Putamen (tissue), 1 donor: ENCODE measurements at places on chromosomes 5 and 9.

DNA sequence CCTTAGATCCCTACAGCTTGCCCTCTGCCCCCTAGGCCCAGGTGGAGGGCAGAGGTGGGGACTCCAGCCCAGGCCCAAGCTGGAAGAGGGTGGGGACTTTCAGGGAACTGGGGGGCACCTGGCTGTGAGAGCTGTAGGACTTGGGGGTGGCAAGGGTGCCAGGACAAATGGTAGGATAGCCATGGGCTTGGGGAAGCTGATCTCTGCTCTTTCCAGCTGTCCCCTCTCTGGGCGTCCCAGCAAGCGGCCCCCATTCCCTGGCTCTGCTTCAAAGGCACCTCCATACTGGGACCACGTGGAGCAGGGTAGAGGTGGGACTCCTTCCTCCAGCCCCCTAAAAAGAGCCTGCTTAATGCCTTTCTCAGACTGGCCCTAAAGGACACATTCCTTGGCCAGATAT, 385 bp downstream of the LTC4S start:
- no peak for DNase-seq

- no peak for DNase-seq
These were observed 238.0 kb downstream of the FANCC start for GRCh38 chr9:95079461-95079860.

GRCh38 chr5:153658606-153659005, 168.1 kb downstream of the GRIA1 start:
- no peak for DNase-seq

DNA sequence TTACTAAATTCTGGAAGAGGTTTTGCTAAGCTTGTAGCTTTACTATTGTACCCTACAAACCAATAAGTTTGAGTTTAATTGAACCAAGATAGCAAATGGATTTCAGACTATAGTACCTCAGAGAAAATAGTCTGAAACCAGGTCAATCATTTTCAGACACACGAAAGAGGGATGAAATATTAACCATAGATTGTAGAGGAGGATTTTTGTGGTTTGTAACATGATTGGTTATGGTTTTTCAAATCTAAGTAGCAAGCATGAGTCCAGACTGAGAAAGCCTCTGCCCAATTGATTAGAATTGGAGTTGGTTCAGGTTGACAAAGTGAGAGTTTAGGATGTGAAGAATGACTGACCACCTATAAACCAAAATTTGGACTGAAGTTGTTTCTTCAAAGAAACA, 562.7 kb upstream of the DMAC1 start:
- no peak for DNase-seq

DNA sequence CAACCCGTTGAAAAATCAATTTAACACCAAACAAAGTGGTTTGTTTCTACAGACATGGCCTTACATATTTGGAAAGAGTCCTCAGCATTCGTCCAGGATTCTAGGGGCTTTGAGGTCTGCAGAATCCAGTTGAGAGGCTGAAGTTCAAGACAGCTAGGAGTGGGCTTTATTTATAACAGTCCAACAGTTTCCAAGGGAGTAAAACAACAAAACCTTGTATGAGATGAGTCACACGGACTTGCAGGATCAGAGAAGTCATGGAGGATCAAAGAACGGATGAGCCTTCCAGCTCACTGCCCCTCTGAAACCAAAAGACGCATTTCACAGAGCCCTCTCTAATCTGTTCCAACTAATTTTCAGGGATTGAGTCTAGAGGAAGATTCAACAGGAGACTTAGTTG, 11.1 kb upstream of the ESM1 start:
- DNase-seq: no peak

DNA sequence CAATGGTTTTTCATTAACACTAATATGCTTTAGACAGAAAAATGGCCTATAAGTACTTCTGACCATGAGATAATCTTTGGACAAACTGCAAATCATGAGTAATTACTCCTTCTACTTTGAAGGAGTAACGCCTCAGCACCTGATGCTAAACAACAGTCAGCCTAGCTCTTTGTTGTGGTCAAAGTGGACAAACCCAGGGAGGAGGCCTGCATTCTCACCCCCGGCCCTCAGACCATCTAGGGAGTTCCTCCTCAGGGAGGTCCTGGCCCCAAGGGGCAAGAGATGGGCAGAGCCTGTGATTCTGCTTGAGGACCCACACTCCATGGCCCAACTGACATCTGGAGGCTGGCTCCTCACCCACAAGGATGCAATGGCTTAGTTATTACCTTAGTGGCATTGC, 48.2 kb upstream of the ANGPTL2 start:
- DNase-seq: no peak

DNA sequence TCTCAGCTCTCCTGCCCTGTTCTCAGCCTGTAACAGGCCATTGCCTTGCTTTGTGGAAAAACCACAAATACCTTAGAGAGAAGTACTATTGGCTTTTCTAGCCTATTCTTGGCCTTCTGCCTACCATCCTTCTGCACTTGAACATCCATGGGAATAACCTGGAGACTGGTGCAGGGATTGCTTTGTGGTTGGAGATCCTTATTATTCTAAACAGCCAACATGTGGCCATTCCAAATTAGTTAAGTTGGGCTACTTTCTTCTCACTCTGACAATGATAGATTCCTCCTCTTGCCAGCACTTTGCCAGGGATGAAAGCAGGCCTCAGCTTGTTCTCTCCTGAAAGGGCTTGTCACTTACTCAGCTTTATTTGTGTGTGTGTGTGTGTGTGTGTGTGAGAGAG, 240.4 kb downstream of the GLIS3 start:
- no peak for DNase-seq

GRCh38 chr9:79985772-79986171, 414.0 kb downstream of the TLE4 start:
- no peak for DNase-seq

DNA sequence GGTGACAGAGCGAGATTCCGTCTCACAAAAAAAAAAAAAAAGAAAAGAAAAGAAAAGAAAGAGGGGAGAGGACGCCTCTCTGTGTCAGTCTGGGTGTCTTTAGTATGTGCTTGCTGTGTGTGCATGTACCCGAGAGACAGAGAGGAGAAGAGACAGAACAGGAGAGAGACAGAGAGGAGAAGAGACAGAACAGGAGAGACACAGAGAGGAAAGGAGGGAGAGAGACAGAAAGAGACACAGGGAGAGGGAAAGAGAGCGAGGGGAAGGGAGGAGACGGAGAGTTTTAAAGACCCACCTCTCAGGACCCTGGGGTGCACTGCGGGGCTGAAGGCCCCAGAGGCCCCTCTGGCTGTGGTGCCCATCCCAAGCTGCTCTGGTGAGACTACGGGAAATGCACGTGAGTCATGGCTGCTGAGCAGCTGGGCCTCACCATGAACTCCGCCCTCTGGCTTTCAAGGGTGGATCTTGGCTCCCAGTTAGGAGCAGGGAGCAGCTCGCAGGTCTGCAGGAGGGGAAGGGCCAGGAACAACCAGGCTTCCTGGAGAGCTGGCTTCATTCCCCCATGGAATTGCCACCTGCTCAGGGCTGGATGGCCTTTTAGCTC, 7.9 kb downstream of the SLC6A3 start:
- no peak for DNase-seq

GRCh38 chr9:109912726-109913460, 132.9 kb downstream of the PALM2AKAP2 start:
- DNase-seq: no peak

- no peak for DNase-seq
These were observed 503.9 kb downstream of the RASEF start for GRCh38 chr9:82558855-82559630.

DNA sequence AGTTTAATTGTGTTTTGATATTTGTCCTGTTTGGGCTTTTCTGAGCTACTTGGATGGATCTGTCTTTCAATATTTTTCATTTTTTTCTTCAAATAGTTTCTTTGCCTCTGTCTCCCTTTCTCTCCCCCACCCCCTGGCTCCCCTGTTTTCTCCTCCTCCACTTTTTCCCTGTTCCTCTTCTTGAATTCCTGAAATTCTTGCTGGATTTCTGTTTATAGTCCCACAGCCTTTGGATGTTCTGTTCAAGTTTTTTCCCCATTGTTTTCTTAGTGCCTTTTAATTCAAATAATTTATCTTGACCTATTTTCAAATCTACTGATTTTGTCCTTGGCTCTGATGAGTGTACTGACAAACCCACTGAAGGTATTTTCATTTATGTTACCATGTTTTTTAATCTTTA, 113.0 kb downstream of the VPS13A start:
- DNase-seq: no peak

- DNase-seq: no peak
These were observed 96.3 kb downstream of the CFAP95 start for GRCh38 chr9:69916950-69917349.

DNA sequence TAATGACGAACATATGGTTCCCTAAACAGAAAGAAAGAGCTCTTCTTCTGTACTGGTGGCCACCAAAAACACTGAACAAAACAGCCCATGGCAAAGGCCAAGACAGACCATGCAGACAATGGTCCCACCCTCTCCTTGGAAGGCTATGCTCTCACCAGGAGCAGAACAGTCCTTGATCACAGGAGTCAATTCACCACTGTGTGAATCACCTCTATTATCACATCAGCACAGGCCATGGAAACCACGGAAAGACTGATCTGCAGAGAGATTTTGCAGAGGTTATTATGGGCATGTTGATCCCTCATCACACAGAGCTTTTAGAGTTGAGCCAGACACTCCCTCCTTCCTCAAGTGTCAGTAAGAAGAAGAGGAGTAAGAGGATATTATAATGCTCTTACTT, 134.0 kb upstream of the RASEF start:
- no peak for DNase-seq

DNA sequence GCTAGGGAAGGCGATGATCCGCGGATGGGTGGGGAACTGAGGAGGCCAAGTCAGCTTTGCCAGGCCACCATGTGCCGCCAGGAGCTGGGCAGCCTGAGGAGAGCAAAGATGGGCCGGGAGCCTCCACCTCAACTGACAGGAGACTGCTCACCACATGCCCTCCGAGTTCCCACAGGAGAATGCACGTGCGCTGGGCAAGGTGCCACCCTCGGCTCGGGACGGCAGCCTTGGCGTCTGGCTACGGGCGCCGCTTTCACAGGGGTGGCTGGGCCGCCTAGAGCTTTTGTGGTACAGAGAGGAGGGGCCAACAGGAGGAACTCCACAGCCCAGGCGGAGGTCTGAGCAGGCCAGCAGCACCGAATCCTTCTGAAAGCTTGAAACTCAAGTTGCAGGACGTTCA, 5.3 kb upstream of the TBC1D9B start:
- DNase-seq: no peak

- DNase-seq: no peak
These were observed 114.5 kb upstream of the RAPGEF1 start for GRCh38 chr9:131854334-131854733.

DNA sequence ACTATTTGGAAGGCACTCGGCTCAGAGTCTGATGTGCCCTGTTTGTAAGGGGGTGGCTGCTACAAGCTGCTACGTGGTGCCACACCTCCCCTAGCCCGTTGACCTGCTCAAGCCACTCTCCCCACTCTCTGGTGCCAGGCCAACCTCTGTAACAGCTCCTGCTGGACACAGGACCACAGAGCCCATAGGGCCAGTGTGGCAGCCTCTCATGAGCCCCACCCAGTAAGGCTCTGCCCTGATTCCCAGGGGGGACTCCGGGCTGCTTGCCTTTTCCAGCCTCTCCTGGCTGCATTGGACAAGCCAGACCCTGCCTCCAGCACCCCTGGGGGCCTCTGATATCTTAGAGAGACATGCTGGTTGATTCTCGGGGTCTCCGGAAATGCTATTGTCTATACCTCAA, 53.3 kb upstream of the ANGPTL2 start:
- no peak for DNase-seq

GRCh38 chr9:90504486-90504885, 138.1 kb downstream of the DIRAS2 start:
- DNase-seq: no peak

- peak; percentile 3 for DNase-seq
These were observed 678.5 kb upstream of the NUDT12 start for GRCh38 chr5:104241046-104241445.

- DNase-seq: no peak
These were observed 8.1 kb downstream of the FSD1L start for GRCh38 chr9:105455836-105456475.

DNA sequence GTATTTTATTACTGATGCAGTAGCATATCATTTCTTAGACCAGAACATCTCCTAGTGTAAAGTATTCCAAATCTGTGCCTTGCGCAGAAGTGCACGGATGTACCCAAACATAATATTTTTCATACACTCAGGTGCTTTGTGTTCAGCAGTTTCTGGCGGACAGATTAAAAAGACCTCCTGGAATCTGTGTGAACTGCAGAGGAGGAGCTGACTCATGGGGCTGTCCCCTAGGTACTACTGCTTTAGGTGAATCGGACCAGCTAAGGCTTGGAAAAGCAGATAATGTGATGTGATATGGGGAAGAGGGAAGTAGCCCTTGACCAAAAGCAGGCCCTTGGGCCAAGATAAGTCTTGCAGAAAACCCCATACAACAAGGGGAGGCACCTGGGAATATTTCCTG, 310.1 kb downstream of the PLK2 start:
- no peak for DNase-seq

- DNase-seq: no peak
These were observed 118.6 kb downstream of the PDE8B start for GRCh38 chr5:77328930-77329647.

- DNase-seq: no peak
These were observed 16.7 kb upstream of the MED10 start for GRCh38 chr5:6395102-6395445.

DNA sequence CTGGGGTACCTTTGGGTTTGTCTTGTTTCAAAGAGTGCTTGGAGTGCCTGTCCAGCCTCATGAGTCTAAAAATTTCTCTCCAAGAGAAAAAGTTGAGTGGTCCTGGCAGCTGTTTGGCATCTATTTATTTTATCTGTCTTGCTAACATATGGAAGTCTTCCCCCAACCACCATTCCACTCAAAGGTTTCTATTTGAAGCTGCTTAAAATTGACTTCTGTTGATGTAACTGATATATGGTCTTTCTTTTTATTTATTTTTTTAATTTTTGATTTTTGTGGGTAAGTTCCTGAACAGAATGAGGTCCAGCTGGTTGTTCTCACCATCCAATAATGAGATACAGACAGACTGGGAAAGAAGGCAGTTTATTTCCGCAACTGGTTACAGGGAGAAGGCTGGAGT, 178.7 kb upstream of the SGCD start:
- DNase-seq: no peak

GRCh38 chr9:93081081-93081529, 14.9 kb upstream of the CARD19 start:
- no peak for DNase-seq

DNA sequence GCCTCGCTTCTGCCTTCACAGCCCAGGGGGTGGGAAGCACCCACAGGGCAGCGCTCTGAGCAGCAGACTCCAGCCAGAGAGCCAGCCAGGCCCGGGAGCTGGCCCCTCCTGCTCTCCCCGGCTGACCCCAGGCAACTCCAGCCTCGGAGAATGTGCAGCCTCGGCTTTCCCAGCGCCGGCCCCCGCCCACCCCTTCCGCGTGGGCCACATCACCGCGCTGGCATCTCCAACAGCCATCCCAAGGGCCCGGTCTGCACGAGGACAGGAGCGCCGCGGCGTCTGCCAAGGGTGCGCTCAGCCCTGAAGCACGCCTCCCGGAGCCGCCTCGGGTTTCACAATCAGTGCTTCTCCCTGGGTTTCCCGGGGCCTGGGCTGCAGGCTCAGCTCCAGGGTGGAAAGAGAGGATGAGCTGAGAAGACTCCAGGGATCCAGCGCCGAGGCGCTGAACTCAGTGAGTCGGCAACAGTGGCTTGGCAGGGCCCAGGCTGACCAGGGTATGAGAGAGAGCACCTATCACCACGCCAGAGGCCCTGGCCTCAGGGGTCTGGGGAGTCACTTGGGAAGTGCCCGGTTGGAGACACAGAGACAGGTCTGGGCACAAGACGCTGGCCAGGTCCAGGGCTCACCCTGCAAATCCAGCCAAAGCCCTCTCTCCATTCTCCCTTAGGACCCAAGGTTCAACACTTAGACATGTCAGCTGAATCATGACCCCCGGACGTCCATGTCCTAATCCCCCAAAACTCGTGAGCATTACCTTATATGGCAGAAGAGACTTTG, 79.6 kb downstream of the ADAMTS2 start:
- DNase-seq: no peak
